ENCODE measurements at places on chromosomes 3 and 15.

DNA sequence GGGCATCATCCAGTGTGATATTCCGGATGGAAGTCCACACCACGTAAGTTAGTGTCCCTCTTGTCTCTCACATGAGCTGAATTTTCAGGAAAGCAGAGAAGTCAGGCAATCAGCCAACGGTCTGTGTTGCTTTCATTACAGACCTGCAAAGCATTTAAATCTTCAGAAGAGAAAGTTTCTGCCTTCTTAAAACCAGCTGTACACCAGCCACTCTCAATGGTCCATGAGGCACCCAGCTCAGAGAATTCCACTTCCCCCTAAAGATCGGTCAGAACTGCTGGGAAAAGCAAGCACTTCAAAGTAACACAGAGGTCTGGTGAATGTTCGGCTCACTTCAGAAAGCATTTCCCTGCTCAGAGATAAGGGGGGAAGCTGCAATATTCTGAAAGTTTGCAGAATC, 903.7 kb downstream of the EPHA3 start:
- DNase-seq = no peak

DNA sequence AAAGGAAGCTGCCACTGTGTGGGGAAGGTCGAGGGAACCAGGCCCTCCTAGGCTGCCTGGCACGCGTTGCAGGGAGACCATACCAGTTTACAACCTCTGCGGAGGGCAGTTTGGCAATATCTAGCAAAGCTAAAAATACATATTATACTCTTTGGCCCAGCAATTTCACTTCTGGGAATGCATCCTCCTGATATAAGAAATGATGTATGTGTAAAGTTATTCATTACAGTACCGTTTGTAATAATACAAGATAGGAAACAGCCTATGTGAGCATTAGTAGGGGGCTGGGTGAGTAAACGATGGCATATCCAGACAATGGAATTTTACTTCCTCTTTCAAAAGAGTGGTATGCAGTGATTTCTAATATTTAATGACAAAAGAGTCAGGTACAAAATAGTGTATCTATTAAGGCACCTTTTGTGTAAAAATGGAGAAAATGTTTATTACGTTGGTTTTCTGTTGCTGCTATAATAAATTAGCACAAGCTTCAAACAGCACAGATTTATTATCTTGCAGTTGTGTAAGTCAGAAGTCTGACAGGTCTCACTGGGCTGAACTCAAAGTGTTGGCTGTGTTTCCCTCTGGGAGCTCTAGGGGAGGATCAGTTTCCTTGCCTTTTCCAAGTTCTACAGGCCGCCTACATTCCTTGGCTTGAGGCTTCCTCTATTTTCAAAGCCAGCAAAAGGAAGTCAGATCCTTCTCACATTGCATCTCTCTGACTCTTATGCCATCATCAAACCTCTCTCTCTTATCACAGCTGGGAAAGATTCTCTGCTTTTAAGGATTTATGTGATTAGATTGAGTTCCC, 9.0 kb downstream of the APOD start:
- no peak for DNase-seq

- DNase-seq = no peak
Measured at GRCh38 chr3:125350597-125350996, 24.5 kb downstream of the ZNF148 start.

DNA sequence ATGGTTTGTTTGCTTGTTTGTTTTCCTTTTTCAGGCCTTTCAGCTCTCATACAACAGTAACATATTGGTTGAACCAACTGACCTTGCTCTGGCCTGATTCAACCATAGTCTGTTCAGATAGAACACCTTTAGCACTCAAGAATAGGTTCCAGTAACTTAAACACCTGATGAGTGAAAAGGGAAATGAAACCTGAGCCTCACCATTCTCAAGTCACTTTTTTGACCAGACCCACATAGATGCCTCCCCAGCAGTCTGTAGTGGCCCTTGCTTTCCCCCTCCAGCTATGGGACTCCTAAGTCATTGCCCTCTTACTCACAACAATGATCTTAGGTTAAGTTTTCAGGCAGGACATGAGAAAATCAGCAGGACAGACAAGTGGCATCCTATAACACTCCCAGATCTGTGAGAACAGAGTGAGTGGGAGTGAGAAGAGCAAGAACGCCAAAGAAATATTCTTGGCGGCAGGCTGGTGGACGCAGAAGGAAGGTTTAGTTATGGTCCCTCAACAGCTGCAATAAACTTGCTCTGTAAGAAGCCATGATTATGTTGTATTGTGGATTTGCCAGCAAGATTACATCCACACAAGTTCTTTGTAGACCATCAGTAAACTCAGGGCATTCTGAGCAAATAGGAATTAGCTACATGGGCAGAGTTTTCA, 367.5 kb downstream of the MECOM start:
- DNase-seq = no peak

DNA sequence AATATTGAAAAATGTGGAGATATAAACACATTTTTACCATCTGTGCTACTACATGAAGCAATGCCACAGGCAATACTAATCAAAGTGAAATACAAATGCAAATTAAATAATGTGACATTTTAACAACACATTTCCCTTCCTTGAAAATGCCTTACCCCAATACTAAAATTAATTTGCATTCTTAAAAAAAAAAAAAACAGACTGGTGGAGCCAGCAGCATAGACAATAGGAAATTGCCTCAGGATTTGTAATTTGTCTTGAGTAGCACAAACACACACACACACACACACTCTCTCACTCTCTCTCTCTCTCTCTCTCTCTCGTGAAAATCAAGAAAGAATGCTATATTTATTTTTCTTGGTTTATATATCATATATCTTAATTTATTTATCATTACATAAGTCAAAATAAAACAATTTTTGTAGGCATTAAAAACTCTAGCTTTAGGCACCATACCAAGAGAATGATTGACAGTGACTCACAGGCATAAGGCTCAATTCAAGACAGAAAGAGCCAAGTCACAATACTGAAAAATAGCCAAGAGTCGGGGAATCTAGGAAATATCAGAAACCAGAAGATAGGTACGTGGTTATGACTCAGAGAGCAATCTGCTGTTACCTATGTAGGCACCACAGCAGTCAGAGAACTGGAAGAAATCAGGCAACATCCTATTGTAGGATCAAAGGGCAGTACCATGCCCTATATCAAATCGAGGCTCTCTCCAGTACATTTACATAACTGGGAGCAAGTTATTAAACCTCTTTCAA, 23.0 kb downstream of the SUCNR1 start:
- DNase-seq = no peak

DNA sequence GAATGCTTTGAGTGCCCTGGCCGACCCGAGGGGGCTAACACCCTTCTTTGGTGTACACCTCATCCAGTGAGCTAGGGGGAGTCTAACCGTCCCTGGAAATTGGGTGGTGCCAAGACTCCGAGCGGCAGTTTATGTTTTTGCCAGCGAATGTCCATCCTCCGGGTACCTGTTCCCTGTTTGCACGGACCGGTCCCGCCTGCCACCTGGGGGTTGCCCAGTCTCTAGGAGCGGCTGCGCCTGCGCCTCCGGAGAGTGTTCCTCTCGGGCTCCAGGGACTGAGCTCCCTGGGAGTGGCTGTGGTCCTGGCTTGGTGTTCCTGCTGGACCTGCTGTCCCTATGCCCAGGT, 913 bp upstream of the WNT7A start:
- no peak for DNase-seq

DNA sequence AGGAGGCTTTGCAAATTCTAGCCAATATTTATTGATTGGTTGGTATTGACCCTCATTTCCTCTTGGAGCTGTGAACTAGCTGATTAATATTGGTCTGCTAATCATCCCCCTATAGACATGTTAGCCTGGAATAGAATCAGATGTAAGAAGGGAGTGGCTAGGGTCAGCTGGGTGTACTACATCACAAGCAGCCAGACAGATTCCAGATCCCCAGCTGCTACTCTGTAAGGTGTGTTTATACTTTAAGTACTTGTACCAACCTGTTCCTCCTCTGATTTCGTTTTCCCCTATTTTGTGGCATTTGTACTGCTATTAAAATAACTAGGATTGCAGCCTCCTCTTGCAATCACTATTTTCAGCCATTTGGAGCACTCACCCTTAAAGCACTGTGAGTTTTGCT, 49.9 kb downstream of the PARP15 start:
- no peak for DNase-seq

GRCh38 chr3:18237251-18238005, 187.7 kb downstream of the SATB1 start:
- DNase-seq = no peak

DNA sequence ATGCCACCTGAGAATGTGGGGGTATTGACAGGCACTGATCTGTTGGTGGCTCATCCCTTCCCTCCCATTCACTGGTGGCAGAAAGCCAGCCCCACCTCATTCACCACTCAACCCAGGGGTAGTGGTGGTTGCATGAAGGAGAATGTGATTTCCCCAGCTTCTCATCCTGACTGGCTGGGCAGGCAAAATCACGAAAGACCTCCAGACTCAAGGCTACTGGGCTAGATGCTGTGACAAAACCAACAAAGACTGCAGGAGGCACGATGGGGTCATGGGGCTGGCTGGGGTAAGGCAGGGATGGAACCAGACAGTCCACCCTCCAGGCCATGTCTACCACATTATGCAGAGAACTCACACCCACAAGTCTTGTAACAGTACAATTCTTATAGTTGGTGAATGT, 33.9 kb downstream of the FSTL1 start:
- no peak for DNase-seq
